Epithelial cell of proximal tubule (primary cell): ENCODE measurements at places on chromosomes 7 and 10. TPM values are rescaled to one million over a fixed set of nuclear protein-coding genes. Genes with fewer than 3 reads are reported as not detected.

DNA sequence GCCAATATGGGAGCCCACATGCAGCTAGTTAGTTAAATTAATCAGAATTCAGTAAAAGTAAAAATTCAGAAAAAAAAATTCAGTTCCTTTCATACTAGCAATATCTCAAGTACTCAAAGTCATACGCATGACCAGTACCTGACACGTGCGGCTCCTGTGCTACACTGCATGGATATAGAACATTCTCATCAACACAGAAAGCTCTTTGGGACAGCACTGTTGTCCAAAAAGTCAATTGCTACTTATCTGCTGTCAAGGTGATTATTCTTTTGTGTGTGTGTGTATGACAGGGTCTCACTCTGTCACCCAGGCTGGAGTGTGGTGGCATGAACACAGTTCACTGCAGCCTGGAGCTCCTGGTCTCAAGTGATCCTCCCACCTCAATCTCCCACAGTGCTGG lies 14.9 kb upstream of the ANAPC16 start:
- DNase-seq = no peak

- DNase-seq = no peak
These were observed 116.2 kb downstream of the SLC25A13 start for GRCh38 chr7:96205665-96206064.

BHLHA15 gene
- total RNA-seq = 1.8 and 2.7 TPM in 2 replicates

RELN gene
- 1.2 and 3.8 TPM in 2 replicates for total RNA-seq

- DNase-seq = no peak
These were observed 51.5 kb downstream of the CHST15 start for GRCh38 chr10:124041675-124042445.

RADIL gene
- 1.2 and 2.4 TPM in 2 replicates for total RNA-seq

TAS2R41 gene
- total RNA-seq = not detected in 2 replicates
